ENCODE measurements at places on chromosomes 12 and 14.

- no peak for DNase-seq
Observed at GRCh38 chr12:15910468-15910863, 666 bp upstream of the DERA start.

GRCh38 chr14:49479432-49479831, 106.7 kb downstream of the RPS29 start:
- DNase-seq: no peak

GRCh38 chr12:124396544-124397398, 101.9 kb downstream of the RFLNA start:
- DNase-seq: peak; percentile 17

DNA sequence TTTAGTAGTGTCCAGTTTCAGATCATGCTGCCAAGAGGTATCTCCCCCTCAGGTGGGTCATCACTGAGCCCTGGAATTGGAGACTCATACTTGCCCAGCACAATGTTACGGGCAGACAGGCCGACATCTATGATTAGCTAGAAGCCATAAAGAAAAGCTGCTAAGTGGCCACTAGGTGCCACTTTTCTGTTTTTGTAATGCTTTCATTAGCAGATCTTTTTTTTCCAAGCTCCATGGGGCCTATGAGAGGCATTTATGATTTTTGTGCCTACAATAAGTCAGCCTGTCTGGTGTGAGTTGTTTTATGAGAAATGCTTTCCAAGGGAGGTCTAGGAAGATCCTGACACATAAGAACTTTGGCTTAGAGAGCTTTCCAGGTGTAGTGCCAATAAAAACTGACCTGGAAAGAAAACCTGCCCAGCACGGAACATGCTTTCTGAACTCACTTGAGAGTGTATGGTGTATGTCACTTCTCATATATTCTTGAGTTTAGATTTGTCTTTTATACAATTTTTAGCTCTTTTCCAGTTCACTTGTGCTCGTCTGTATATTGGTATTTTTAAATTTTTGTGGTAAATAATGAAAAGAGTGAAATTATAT, 21.8 kb upstream of the SMCO2 start:
- DNase-seq: no peak

DNA sequence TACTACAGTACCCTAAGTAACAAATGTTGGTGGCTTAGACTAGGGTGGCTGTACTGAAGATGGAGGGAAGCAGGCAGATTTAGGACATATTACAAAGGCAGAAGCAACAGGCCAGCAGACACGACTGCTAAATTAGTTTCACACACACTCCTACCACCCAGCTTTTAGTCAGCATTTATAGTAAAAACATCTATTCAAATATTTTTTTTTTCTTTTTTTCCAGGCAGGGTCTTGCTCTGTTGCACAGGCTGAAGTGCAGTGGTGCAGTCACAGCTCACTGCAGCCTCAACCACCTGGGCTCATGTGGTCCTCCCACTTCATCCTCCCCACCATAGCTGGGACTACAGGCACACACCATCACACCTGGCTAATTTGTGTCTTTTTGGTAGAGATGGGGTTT, 72.9 kb downstream of the CDK17 start:
- DNase-seq: no peak

DNA sequence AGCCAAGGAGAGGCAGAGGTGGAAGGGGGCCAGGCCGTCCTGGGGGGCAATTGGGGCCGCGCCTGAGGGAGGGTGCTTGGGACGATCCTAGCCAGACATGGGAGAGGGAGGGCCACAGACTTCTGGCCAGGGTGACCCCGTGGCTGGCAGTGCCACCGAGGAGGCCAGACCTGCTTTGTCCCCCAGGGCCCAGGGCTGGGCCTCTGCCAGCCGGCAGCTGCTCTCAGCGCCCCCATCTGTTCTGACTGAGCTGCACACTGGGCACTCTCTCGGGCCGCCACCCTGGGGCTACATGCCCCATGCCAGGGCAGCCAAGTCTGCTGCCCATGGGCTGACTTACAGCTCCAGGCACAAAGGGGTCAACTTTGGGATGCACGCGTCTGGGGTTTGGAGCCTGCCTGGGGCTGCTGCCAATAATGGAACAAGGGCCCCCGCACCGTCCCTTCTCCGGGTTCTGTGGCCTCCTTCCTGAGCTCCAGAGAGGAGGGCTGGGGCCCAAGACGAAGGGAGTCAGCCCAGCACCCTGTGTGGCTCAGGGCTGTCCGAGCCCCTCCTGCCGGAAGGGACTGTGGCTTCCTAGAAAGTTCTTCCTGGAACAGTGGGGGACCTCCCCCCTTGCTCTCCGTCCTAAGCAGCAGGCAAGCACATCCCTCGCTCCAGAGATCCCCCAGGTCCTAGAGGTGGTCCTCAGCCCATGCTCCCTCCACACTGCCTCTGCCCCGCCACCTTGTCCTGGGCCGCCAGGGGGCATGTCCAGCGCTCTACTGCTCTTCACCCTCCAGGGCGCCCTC, 1.1 kb downstream of the ADSS1 start:
- DNase-seq: no peak

DNA sequence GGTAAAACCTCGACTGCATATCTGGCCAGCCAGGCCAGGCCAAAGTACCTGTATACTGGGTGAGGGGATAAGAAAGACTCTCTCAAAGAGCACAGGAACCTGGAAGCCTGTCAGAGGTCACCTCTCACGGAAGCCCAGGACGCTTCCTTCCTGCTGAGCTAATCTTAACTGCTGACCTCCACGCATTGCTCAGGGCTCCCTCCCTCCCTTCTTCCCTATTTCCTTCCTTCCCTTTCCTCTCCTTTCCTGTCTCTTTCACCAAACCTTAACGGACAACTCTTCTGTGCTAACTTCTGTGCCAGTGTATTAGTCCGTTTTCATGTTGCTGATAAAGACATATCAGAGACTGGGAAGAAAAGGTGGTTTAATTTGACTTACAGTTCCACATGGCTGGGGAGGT, 14.8 kb upstream of the RNASE10 start:
- DNase-seq: no peak

GRCh38 chr14:95677179-95677835, 8.9 kb upstream of the TCL1B start:
- no peak for DNase-seq

DNA sequence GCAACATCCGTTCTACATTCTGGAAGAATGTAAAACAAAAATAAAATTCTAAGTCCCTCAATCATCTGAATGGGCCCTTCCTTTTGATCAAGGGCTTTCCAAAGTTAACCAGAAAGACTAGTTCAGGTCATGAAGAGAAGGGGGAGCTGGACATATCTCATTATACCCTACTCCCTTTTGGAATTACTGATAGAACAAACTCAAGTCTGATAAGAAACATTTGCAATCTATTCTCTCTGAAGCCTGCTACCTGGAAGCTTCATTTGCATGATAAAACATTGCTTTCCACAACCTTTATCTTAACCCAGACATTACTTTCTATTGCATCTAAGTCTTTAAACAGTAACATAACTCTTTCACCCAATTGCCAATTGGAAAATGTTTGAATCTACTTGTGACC, 8.3 kb upstream of the ACSM4 start:
- no peak for DNase-seq

DNA sequence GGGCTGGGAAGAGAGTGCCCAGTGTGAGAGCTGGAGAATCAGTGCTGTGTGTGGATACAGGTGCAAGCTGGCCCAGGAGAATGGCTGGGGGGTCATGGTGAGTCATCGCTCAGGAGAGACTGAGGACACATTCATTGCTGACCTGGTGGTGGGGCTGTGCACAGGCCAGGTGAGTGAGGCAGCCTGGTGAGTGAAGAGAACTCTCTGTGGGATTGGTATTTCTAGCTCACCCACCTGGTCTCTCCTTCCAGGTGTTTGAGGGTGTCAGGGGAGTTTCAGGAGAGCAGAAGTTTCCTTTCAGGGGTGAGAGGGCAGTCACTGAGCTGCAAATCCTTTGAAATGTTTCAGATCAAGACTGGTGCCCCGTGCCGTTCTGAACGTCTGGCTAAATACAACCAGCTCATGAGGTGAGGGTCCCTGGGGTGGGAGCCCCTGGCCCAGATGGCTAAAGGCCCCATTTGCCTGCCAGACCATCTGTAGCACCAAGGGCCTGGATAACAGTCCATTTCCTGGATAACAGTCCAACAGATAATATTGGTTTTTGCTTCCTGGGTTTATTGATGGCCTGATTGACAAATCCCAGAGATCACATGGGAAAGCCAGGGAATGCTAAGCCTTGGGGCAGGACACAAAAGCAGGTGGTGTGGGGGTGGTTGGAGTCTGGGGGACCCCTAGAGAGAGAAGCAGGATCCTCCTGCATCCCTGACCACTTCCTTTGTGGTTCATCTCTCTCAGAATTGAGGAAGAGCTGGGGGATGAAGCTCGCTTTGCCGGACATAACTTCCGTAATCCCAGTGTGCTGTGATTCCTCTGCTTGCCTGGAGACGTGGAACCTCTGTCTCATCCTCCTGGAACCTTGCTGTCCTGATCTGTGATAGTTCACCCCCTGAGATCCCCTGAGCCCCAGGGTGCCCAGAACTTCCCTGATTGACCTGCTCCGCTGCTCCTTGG, 5.5 kb upstream of the ATN1 start:
- DNase-seq: no peak

DNA sequence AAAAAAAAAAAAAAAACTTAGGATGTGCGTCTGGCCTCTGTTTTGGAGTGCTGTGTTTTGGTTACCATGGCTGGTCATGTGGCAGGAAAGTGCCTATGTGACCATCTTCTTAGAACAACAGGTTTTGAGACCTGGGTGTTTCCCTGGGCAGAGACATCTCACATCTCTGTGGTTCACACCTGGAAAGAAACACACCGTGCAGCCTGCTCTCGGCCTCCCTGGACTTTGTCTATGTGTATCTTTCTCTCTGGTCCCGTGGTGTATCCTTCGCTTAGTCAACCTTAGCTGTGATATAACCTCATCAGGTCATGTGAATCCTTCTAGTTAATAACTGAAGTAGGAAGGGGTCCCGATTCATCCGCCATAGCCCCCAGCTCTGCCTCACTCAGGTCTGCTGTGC, 22.6 kb downstream of the ACADS start:
- no peak for DNase-seq

DNA sequence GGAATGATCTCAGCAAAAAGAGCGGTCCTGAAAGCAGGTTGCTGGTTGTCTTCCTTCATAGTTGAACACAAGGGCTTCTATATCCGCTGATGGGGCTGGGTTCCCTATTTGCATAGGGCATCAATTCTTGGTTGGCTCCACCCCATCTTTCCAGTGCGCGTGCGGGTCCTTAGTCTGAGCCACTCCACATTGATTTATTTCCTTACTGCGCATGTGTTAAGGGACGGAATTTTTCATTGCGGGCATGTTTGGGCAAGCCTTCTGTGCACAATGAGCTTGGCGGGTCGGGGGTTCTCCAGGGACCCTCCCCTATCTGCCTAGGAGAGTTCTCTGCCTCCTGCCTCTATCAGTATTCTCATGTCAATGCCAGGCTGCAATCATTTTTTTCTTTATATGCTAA, 21.2 kb upstream of the DLGAP5 start:
- no peak for DNase-seq

DNA sequence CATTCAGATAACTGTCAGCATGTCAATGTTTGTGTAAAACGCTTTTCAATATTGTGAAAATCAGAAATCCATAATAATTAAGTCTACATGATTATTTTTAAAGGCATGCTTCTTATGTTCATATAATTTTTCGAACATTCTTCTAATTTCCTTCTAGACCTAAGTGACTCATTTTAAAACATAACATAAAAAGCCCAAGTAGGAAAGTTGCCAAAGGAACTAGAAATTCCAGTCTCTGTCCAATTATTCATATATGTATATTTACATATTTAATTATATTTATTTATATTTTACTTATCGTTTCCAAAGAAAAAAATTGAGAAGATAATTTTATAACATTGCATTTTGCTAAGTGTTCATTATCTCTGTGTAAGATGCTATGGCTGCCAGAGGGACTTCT, 110.4 kb downstream of the TMTC1 start:
- DNase-seq: no peak

- peak; percentile 23 for DNase-seq
Observed at GRCh38 chr12:80195074-80195726, 95.9 kb downstream of the OTOGL start.
